ENCODE measurements at places on chromosomes 7 and 10.

DNA sequence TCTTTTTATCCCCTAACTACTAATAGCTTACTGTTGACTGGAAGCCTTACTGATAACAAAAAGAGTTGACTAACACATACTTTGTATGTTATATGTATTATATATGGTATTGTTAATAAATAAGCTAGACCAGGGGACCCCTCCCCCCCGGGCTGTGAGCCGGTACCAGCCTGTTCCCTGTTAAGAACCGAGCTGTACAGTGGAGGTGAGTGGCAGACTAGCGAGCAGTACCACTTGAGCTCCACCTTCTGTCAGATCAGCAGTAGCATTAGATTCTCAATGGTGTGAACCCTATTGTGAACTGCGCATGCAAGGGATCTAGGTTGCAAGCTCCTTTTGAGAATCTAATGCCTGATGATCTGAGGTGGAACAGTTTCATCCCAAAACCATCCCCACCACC lies 377.0 kb downstream of the IPMK start:
- no peak for DNase-seq

DNA sequence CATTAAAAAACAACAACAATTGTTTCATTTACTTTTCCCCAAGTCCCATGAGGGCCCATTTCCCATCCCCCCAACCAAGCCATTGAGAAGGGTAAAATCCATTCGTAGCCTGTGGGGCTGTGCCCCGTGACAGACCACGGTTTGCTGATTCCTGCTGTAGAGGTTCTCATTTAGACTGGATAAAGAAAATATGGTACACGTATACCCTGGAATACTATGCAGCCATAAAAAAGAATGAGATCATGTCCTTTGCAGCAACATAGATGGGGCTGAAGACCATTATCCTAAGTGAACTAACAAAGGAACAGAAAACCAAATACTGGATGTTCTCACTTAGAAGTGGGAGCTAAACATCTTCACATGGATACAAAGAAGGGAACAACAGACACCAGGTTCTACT lies 44.9 kb downstream of the ZNF783 start:
- no peak for DNase-seq

DNA sequence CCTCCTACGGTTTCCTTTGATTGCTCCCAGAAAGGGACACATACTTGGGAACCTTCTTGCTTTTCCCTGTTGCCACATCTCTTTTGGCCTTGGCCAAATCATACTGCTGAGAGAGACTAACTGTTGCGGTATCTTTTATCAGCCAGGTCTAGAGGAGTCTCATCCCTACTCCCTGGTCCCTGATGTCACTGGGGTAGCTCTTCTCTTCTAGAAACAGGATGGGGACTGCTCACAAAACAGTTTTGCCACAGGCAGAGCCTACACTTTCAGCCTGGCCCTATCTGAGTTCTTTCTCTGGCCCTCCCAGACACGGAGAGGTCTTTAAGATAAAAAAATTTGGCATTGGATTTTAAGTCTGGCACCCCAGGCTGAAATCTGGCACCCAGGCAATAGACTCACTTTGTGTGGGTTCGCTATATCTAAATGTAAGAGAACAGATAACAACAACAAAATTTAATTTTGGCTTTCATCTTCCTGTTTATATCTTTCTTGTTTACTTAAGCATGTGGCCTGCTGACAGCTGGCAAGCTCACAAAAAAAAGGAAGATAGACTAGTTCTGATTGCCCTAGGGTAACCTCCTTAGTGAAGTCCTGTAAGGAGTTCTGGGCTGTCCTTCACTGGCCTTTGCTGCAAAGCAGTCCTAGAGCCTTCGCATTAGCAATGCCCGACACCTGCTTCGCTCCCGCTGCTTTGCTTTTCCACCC lies 228.3 kb upstream of the NPVF start:
- DNase-seq = peak; percentile 26

DNA sequence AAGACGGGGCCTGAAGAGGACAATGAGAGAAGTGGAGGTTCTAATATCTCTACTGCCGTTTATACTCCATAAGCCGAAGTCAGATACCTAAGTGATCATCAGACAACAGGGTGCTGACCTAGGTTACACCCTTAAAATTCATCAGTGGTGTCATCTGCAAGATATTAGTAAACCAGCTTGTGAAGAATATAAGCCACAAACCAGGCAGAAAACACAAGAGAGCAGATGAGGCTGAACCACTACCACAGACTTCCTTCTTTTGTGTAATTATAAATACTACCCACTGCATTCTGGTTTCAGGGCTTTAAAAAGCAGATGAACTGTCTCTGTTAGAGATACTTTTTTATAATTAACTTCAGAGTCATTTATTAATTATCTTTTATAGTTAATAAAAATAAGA lies 69.0 kb upstream of the LRRC17 start:
- DNase-seq = no peak

DNA sequence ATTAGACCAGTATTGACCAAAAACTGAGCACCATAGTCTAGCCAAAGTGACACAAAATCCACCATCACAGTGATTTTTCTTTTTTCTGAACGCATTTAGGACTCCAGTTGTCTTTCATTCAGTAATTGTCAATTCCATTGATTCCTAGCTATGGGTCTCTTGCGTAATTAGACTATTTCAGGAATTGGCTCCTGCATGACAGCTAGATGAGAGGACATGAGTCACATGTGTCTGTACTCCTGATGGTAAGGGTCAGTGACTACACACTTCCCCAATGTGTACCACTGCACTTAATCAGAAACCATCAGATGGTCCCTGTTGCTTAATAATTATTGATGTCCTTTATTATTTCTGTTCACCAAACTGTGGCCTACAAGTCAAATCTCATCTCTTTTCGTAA lies 469.5 kb downstream of the POM121L12 start:
- DNase-seq = no peak

GRCh38 chr10:98384531-98385133 lies 30.4 kb downstream of the PYROXD2 start:
- no peak for DNase-seq

DNA sequence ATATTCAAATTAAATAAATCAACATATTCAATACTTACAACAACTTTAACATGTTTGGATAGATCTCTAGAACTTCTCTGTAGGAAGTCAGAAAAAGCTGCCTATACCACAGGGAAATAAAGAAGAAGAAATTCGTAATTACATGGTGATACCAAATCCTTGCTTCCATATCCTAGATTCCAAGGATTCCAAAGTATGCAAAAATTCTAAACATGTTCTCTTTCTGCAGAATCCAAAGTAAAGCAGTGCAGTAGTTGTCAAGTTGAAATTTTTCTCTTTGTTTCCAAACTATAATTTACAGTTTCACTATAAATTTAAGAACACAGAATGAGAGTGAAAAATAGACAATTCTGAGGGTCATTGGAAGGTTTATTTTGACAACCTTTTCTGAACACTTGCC lies 233.7 kb upstream of the PTN start:
- DNase-seq = no peak

GRCh38 chr10:129059977-129060376 lies 407.1 kb upstream of the MGMT start:
- no peak for DNase-seq

DNA sequence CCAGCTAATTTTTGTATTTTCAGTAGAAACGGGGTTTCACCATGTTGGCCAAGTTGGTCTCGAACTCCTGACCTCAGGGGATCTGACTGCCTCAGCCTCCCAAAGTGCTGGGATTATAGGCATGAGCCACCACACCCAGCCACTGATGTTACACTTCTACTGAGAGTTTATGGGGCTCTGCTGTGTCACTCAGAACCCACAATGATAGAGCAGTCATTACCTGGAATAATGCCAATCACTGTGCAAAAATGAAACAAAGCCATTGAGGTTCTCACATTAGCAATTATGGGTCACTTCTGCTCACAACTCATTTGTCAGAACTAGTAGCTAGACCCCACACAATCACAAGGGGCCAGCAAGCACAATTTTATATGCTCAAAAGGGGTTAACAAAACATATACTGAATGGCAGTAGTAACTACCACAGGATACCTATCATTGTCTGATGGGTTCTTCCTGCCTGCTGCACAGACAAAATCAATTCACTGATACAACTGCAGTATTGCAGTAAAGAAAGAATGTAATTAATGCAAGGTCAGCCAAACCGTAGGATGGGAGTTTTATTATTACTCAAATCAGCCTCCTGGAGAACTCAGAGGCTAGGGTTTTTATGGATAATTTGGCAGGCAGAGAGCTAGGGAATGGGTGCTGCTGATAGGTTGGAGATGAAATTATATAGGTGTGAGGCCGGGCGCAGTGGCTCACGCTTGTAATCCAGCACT lies 72.1 kb upstream of the TRIM24 start:
- DNase-seq = no peak

- DNase-seq = no peak
Measured at GRCh38 chr7:44377134-44377463, 51.7 kb upstream of the CAMK2B start.

DNA sequence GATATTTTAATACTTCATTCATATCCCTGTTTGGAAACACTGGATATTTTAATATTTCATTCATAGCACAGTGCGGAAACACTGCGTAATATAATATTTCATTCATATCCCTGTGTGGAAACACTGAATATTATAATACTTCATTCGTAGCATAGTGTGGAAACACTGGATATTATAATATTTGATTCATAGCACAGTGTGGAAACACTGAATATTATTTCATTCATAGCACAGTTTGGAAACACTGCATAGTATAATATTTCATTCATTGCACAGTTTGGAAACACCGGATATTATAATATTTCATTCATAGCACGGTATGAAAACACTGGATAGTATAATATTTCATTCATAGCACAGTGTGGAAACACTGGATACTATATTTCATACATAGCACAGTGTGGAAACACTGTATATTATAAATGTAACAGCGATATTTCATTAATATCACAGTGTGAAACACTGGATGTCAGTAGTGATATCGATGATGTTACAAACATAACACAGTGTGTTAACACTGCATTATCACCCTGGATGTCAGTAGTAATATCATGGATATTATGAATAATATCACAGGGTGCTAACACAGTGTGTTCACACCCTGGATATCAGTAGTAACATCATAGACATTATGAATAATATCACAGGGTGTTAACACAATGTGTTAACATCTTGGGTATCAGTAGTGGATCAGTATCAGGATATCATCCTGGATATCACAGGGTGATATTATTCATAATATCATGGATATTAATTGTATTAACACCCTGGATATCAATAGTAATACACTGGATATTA lies 2.9 kb upstream of the TMEM225B start:
- no peak for DNase-seq

DNA sequence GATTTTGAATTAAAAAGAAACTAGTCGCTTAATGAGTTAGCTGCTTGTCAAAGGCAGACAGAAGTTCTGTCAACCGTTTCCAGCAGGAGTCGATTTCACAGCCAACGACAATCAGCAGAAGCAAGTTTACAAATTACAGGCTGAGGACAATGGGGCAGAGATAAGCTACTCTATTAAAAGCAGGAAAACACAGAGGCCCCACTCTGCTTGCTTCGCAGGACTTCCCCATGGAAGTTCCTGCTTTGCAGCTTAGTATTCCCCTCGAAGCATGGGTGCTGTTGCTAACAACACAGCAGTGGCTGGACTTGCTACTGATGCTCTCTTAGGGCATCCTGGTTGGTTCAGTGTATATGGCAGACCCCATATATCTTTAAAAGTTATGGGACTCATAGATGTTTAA lies 50.8 kb upstream of the KLF6 start:
- no peak for DNase-seq

- no peak for DNase-seq
Measured at GRCh38 chr10:95792874-95793285, 36.9 kb downstream of the ENTPD1 start.

DNA sequence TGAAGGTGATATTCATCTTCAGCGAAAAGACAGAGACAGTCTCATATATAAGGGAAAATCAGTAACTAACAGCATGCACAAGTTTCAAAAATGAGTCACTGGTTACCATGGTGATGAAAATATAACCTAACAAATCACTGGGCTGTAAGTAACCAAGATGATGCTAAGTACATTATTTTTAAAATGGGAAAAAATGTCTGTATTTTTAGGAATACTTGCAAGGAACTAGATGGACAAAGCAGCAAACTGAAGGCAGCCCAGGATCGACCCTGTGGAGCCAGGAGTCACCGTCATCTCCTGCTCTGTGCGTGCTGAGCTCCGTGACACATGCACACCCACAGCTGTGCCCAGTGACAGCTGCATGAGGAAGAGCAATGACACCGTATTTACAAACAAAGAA lies 137.3 kb downstream of the ELMO1 start:
- DNase-seq = no peak

DNA sequence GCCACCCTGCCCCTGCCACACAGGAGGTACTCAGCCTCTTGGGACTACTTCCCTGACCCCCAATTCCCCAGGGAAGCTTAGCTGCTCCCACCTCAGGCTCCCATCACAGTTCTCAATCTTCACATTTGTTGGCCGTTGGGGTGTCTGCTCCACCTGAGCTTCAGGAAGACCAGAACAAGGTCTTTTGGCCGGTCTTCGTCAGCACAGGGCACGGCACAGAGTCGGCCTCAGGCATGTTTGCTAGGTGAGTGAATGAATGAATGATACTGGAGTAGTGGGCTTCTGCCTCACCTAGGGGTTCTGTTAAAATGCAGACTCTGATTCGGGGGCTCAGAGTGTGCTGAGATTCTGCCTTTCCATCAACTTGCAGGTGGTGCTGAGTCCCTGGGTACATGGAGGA lies 20.3 kb downstream of the GPRIN2 start:
- no peak for DNase-seq

DNA sequence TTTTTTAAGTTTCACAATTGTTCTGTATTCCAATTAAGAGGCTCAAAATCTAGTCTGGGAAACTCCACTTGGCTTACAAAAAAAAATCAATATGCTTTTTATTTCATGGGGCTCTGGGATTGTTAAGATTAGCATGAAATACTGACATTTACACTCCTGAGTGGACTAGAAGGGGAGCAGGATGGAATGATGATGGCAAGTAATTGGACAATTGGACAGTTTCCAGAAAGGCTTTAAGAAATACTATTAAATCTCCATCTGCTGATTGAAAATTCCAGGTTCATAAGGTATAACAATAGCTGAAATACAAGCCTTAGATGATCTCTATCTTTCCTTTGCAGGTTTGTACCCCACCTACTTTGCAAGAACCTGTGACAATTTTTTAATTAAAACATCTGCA lies 184.4 kb downstream of the LRRTM3 start:
- peak; percentile 20 for DNase-seq

DNA sequence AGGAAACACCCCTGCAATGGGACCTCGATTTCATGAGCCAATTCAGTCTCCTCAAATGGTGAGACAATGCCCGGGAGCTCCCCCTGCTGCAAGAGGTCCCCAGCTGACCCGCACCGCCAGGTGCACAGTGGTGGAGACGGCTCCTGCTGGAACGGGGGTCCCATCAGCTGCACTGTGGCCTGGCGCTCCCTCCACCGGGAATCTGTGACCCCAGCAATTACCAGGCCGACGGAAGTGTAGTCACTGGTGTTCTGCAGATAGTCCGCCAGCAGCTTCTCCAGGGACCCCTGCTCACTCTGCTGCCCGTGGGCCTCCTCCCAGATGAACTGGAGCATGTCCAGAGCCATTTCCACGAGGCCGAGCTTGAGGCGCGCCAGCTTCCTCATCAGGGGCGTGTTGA lies 64.9 kb upstream of the NKX6-2 start:
- no peak for DNase-seq
